Small intestine (tissue), 16 donors: ENCODE measurements at places on chromosomes 7 and 10. TPM values are rescaled to one million over a fixed set of nuclear protein-coding genes. Genes with fewer than 3 reads are reported as not detected.

The UBE3C gene
- 22.2 TPM for polyA plus RNA-seq

The NYAP1 gene
- polyA plus RNA-seq, result not detected

DNA sequence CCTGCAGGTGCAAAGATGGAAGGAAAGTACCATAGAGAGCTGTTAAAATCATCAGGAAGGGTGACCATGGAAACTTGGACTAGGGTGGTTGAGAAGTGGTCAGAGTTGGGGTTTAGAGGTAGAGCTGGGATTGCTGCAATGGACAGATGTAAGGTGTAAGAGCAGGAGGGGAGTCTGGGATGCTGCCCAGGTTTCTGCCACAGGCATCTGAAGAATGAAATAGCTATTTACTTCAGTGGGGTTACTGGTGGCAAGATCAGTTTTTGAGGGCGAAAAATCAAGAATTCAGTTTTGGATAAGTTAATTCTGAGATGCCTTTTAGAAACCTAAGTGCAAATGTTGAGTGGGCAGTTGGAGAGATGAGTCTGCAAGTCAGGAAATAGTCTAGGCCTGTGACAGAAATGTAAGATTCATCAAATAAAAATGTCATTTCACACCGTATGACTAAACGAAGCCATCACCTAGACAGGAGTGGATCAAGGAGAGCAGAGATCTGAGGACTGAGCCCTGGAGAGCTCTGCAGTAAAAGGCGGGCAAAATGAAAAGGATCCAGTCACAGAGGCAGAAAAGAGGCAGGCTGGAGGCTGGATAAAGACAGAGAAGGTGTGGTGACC lies 22.7 kb upstream of the TOMM7 start:
- DNase-seq, result no peak

GRCh38 chr7:49644396-49645166 lies 128.9 kb upstream of the VWC2 start:
- no peak for DNase-seq

DNA sequence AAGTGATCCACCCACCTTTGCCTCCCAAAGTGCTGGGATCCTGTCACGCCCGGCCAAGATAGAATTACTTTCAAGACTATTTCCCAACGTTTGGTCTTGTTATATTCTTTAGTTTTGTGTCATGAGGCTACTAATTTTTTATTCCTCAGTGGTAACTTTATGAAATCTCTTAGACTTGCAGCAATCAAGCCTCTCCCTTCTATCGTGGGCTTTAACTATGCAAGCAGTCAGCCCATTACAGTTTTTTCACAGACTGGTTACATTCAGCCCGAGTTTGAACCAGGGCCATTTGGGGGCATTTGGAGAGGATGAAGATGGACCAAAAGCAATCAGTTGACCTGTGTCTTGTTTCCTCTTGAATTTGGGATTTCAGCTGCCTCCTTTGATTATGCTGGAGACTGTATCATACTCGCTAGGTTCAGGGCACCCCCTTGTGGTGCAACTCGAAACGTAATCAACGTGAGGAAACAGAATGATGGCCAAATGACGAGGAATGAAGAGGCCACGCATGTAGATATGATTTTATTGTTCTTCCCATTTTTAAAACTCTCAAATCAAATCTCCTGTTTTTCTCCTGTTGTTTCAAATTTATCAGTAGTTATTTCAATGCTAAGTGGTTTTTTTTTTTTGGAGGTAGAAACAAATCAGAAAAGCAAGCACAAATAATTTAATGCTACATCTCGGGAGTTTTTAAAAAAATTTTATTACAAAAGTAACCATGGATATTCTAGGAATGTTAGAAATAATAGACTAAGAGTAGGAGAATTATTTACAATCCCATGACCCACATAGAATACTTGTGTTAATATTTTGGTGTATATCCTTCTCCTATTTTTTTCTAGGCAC lies 151.6 kb downstream of the KIAA1217 start:
- peak; percentile 76 for DNase-seq

- DNase-seq, result no peak
Observed at GRCh38 chr7:131741446-131741845, 185.0 kb upstream of the PODXL start.

DNA sequence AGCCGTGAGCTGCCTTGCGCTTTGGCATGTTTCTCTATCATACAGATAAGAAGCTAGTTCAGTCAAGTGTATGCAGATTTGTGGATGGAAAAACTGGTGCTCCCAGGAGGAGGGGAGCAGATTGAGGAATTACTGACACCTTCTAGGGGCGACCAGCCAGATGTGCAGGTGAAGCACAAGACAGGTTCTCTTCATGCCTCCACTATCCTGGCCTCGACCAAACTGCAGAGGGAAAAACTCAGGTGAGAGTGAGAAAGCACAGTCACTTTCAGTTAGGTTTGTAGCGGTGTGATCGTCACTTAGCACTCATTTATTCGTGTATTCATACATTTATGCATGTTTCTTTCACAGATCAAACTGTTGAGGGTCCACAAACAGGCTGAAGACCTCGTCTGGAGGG lies 600 bp upstream of the DBNL start:
- no peak for DNase-seq

DNA sequence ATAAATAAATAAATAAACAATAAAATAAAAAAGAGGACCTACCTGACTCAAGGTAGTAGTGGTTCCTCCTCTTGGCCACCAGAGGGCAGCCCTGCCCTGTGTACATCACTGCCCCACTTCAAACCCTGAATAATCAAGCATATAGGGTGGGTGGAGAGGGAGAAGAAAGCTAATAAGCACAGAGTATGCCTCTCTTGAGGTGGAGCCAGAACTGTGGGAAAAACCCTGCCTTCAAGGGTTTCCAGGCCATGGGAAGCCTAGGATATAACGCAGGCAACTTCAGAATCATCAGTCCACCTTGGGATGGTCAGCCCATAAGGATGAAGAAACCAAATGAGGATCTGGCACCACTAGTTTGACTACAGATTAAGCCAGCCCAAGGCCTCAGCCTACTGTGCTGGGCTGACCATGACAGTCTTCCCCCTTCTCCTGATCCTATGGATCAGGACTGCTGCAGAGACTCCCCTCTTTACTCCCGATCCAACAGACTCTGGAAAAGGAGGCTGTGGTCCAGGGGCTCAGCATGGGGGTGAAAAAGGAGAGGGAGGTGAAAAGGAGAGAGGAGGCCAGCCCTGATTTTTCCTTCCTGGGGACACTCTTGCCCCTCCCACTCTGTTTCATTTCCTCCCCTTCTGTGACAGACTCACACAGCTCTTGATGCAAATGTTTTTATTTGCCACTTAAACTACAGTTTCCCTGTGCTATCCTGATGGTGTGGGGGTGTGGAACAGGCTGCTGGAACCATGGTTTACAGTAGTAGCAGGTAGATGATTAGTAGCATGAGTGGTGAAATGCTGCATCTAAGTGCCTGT lies 10.1 kb downstream of the AVPI1 start:
- peak; percentile 56 for DNase-seq

DNA sequence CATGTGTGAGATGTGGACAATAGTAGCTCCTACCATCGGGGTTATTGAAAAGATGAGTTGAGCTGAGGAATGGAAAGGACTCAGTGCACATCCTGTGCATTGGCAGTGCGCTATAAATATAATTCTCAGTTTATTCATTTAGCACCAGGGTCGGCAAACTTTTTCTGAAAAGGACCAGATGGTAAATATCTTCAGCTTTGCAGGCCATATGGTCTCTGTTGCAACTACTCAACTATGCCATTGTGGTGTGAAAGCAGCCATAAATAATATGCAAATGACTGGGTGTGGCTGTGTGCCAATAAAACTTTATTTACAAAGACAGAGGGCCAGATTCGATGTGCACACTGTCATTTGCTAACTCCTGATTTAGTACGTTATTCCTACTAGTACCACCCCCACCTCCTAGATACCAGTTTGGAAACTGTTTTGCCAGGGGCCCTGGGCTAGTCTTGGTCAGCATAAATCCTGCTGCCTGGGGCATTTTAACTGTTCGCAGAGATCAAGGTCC lies 422.9 kb upstream of the MKI67 start:
- DNase-seq, result no peak

GRCh38 chr7:94634502-94634901 lies 21.4 kb downstream of the SGCE start:
- no peak for DNase-seq

DNA sequence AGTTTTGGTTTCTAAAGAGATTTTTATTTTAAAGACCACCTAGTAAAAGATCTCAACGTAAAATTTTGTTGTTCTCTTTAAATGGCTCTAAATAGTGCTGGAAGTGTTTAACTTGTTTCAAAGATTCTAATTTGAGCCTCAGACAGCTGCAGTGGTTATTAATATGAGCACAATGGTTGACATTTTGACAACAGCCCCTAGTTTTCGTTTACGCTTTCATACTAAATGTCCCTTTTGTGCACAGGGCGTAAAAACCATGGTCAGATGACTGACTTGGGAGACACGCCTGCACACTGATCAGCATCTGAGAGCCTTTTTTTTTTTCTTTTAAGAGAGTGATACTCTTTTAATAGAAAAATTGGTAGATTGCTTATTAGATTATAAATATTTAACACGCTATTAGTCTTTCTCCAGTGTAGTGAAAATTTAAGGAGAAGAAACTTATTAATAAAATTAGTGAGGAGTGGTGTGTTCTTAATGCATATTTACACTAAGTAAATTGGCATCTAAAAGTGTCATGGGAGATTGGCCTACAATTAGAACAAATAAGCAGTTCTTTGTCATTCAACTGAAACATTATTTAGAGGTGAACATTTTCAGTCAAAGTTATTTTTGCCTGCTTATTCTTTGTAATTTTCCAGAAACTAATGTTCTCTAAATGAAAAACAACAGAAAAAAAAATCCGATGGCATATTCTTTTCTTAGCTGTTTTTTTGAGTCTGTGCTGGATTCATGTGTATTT lies 182.8 kb upstream of the PHYHIPL start:
- DNase-seq, result no peak

- peak; percentile 32 for DNase-seq
Observed at GRCh38 chr7:35754741-35755140, 46.1 kb upstream of the SEPTIN7 start.
